ENCODE measurements at places on chromosomes 7 and 10.

GRCh38 chr10:59387951-59388670 lies 25.8 kb upstream of the FAM13C start:
- DNase-seq, result no peak

DNA sequence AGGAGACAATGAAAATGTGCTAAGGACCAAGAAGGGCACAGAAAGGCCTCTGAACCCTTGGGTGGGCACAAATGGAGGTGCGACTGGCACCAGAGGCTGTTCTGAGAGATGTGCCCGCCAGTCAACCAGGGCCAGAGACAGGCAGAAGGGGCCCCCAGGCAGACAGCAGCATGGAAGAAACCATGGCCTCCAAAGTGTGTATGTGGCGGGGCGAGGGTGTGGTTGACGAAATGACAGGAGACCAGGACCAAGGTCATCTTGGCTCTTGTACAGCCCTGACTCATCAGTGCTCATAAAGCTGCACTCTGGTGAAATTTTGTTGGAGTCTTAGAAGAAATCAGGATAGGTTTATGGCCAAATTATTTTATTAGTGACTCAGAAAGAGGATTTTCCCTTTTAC lies 4.0 kb upstream of the MRPS24 start:
- no peak for DNase-seq

DNA sequence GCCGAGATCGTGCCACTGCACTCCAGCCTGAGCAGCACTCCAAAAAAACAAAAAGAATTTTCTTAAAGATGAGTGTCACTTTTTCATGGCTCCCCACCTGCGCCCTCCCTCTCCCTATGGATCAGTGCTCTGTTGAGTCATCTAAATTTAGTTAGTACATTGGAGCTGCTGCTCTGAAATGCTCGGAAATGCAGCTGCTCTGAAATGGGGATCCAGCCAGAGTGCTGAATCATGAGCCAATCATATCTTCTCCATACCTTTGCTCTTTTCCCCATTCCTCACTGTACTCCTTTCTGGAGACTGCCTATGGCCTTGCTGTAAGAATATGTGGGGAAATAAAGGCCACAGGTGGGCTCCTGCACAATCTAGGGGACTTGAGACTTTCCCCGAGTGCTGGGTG lies 188.8 kb downstream of the ZNF438 start:
- no peak for DNase-seq

DNA sequence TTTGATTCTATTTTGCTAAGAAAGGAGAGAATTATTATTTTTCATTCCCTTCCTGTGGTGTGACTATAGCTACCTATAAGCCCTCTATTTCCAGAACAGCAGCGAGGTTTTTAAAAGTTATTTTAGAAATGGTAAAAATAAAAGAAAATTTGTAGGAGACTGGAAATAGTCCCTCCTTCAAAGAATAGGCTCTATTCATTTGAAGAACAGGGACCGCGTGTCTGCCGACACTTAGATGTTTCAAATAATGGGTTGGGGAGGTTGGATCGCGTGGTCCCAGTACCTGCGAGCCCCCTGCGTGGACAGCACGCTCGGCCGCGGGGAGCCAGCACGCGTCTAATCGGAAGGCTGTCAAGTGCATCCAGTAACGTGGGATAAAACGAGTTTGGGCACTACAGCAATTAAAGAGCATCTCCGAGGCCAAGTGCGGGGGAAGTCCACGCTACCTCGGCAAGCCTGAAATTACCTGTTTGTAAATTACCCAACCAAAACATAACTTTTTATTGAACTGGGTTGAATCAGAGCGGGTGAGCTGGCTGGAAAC lies 1.0 kb downstream of the CACNA2D1 start:
- no peak for DNase-seq
